ENCODE measurements at places on chromosomes 12 and 14.

DNA sequence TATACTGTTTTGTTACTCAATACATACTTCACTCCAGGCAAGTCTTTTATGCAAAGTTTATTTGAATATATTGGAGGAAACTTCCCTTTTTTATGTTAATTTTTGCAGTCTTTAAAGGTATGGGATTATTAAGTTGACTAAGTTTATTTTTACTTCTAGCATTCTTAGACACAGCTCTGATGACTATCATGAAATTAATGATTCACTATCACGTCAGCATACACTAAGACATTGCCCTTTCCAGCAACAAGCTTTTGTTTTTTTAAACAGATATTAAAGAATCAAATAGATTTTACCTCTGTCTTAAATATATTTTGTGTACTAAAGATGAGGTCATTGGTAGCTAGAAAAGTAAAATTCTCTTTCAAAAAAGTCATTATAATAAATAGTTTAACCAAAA is 52.1 kb downstream of the DERA start:
- peak; percentile 64 for DNase-seq

GRCh38 chr12:119044094-119044493 is 62.8 kb downstream of the SRRM4 start:
- no peak for DNase-seq

GRCh38 chr12:92141591-92142121 is 4.0 kb downstream of the BTG1 start:
- DNase-seq = peak; percentile 84

DNA sequence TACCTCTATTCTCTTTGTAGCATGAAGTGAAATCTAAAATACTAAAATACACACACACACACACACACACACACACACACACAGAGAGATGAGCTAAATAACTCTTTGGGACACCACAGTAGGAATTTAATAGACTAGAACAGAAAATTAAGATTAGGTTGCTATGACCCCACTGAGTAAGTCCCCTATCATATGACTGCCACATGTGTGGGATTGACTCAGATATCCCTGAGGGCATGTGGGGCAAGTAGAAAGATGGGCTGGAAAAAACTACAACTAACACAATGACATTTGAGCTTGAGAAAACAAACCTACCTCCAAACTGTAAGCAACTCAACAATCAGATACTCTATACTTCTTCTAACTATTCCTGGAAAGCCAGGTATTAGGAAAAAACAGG is 27.0 kb downstream of the SLC25A21 start:
- no peak for DNase-seq

DNA sequence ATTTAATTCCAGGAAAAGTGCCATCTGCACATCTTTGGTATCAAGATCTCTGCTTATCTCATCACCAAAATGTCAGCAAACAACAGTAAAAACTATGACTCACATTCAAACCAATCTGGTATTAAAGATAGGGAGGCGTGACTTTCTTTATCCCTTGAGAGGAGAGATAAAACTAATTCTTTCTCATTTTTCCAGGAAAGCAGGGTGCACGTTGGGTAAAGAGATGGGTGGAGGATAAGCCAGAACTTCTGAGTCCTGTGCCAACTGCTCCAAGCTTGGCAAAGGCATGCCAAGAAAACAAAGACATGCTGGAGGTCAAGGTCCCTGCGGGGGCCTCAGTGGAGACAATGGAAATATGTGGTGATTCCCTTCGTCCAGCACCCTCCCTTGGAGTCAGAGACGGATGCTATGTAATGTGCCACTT is 225.8 kb upstream of the PLXNC1 start:
- DNase-seq = no peak

- peak; percentile 46 for DNase-seq
Observed at GRCh38 chr12:59087077-59087673, 166.9 kb upstream of the LRIG3 start.

GRCh38 chr14:93431036-93431670 is 414 bp downstream of the UNC79 start:
- no peak for DNase-seq

DNA sequence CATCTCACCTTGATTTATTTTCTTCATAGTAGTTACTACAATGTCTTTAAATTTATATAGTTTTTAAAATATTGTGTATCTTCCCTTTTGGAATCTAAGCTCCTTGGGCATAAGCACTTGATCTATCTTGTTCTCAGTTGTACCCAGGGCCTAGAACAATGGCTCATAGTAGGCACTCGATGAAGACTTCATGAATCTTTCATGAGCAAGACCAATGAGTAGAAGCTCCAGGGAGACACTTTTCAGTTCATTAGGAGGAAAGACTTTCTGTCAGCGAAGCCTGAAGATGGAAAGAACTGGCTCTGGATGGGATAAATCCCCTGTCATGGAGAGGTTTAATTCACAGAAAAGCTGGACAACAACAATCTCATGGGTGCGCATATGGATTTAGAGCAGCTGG is 140.2 kb upstream of the CRY1 start:
- no peak for DNase-seq

DNA sequence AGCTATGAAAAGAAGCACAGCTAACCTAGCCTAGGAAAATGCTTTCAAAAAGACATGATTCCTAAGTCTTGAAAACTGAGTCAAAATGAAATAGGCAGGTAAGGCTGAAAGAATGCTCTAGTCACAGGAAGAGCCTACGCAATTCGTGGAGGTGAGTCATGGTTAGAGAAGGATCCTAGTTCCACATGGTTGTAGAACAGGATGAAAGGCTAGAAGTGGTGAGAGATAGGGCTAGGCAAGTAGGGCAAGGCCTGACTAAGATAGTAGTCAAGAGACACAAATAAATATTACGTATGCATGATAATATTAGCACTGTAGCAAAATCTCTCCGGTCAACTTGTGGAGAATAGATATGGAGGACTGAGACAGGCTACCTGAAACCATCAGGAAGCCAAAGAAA is 47.2 kb downstream of the PLCZ1 start:
- peak; percentile 2 for DNase-seq

DNA sequence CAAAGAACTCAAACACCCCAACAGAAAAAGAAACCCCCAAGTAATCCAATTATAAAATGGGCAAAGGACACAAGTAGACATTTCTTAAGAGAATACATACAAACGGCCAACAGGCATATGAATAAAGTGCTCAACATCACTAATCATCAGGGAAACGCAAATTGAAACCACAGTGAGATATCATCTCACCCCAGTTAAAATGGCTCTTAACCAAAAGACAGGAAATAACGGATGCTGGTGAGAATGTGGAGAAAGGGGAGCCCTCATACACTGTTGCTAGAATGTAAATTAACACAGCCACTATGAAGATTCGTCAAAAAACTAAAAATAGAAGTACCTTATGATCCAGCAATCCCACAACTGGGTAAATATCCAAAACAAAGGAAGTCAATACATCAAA is 52.4 kb downstream of the CLMN start:
- DNase-seq = peak; percentile 88

DNA sequence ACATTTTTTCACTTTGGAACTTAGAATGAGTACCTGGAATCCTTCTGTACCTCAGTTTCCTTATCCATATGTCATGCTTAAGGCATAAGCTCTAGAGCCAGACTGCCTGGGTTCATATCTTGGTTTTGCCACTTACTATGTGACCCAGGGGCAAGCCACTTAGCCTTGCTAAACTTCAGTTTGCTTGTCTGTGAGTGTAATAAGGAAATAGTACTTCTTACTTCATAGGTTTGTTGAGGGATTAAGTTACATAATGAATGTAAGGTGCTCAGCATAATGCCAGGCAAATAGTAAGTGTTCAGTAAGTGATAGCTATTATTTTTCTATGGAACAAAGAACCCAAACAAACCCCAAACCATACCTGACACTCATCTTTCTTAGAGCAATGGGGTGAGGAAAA is 225.1 kb downstream of the BCAT1 start:
- no peak for DNase-seq

DNA sequence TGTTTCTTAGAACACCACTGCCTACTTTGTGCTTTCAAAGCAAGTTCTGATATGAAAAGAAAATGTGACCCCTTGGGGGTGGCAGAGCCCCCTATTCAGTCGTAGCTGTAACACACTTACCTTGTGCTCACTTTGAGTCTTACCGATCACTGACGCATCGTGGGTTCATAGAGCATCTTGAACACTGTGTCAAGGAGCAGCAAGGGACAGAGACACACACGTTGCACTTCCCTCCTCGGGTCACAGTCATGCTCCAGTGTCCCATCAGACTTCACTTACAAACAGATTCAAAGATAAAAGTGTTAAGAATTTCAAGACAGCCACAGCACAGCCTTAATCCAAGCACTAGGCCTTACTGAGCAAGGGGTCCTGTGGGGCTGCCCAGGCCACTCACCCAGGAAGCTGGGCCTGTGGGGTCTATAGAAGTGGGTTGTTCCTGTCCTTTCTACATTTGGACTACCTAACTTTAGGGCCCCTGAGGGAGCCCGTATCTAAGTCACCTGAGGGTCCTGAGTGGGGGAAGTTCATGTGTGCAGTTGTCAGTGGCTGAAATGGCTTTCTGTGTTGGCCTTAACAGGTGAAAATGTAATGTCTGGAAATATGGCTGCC is 75.4 kb upstream of the BDKRB2 start:
- DNase-seq = no peak

DNA sequence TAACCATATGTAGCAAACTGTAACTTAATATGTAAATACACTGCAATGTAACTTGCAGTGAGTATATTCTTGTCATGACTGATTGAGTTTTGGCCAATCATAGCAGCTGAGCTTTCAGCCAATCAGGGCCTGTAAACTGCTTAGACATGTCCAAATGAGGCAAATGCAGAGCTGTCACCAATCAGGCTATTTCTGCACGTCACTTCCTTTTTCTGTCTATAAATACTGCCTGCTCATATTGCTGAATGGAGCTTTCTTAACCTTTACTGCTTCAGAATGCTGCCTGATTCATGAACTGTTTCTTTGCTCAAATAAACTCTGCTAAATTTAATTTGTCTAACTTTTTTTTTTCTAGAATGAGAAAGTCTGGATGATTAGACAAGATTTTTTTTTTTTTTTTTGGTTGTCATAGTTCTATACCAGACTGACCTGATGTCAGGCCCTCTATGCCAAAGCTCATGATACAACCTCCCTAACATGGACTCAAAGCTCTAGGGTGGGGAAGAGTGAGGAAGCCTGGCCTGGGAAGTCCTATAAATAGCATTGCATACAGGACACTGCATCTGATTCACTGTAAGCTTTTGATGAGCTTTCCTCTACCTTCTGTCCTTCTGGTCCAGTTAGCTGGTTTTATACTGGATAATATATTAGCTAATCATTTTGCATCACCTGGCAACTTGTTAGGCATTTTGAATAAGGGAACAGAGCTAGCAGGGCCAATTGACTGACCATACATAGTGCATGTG is 12.0 kb downstream of the MGP start:
- no peak for DNase-seq

GRCh38 chr12:101901777-101902176 is 24.4 kb downstream of the DRAM1 start:
- no peak for DNase-seq

DNA sequence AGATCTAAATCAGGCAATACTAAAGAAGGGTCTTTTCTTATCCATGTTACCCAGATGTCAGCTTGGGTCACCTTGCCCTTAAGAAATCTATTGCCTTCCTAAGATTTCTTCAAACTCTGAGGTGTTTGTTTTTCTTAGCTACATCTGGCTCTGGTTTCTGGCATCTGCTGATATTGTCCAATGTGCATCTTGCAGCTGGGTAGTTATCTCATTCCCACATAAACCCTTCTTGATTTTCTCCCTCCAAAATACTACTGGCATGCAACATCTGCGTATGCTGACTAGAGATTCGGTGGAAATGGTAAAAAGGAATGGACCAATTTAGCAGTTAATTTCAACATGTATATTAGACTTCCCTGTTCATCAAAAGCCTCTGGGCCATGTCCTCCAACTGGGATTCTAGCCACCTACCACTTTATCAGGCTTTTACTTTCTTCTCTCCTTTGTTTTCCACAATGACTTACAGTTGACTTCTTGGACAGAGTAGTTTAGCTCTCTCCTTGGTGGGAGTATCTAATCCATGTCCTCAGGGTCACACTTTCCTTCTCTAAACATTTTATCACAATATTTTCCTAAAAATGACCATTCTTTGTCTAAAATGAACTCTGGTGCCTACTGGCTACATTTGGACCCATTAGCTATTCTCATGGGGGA is 324.8 kb upstream of the FAR2 start:
- DNase-seq = no peak

DNA sequence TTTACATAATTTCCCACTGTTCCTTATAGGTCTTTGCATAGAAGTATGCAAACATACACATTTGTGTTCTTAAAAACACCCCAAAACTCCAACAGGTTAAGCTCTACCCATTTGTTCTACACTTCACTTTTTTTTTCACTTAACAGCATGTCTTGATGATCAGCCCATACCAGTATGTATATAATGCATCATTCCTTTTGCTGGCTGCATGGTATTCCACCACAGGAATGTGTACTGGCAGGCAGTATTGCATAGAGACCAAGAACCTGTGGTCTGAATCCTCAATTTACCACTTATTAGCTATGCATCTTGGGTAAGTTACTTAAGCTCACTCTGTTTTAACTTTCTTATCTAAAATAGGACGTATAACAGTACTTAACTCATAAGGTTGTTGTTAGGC is 65.5 kb downstream of the SAMD4A start:
- no peak for DNase-seq

GRCh38 chr12:5977556-5977955 is 32.5 kb upstream of the ANO2 start:
- no peak for DNase-seq

GRCh38 chr14:100578552-100578951 is 8.7 kb downstream of the BEGAIN start:
- no peak for DNase-seq

DNA sequence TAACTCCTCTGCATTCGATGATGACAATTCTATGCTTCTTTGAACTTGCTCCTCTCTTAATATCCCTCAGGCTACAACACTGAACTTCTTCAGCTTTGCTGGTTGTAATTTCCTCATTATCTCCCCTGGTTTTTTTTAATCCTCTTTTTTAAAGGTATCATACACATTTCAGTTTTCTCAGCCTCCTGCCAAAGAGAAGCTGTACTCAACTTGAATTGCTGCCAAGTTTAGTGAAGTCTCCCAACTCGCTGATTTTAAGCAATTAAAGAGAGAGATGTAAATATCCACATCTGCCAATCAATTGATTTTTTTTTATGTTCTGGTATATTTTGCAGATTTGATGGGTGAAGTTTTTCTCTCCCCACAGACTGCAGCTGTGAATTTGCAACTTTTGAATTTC is 817.8 kb downstream of the GALC start:
- no peak for DNase-seq

- no peak for DNase-seq
Observed at GRCh38 chr12:24177889-24178288, 228.4 kb upstream of the SOX5 start.

DNA sequence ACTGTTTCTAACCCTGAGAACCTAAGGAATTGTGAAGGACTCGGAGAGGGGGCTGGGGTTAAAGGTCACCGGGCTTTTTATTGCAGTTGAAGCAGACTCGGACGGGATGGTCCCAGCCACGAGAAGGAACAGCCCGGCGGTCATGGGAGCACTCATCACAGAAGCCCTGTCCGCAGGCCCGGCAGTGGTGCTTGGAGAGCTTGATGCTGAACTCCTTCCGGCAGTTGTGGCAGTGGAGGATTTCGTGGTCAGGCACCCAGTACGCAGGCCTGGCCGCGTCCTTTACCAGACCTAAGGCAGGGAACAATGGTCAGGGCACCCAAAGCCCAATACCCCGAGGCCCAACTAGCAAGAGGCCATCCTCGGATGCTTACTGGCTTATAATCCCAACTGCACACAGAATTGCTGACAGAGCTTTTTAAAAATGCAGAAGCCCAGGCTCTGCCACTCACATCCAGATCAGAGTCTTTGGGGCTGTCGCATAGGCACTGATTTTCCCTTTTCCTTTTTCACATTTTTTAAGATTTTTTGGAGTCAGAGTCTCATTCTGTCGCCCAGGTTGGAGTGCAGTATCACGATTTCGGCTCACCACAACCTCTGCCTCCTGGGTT is 44.7 kb downstream of the DCAF4 start:
- DNase-seq = no peak
